ENCODE measurements at places on chromosomes 3 and 15. TPM values are rescaled to one million over a fixed set of nuclear protein-coding genes. Genes with fewer than 3 reads are reported as not detected.
A peak's percentile ranks its signal among the peaks of the same experiment; 100 is the strongest.

DNA sequence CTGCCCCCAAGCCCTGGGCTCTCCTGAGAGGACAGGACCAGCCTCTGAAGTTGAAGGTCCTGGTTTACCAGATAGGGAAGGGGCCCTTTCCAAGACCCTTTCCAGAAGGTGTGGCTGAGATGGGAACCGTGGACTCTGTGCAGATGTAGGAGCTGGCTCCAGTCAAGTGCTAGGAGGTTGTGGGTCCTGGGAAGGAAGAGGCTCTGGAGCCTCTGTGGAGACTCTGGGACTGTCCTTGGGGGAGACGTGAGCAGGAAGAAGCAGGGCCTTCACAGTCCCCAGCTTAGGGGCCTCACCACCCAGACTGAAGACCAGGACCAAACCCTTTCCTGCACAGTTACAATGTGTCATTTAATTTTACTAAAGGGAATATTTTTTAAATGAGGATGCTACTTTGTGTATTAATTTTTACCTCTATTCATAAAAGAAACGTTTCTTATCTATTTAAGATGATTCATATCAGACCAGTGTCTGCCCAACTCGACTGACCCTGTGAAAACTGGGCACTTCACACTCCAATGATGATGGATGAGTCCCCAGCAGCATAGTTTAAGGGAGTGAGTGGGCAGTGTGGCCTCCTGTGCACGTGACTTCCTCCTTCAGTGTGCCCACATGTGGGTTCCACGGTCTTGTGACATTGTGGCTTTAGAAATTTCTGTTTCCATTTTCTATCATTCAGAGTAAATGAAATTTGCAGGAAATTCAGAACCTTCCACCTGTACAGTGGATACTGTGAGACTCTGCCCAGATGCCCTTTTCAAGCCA is 10.9 kb downstream of the CCR5AS start:
- H3K36me3 ChIP-seq, result no peaks in the 10 kb centered on the region
- no peaks in the 10 kb centered on the region for H3K27me3 ChIP-seq
- DNase-seq, result no peak
- no peak overlapping the region for H3K4me3 ChIP-seq
- H3K27ac ChIP-seq, result no peak overlapping the region
- no peaks in the 10 kb centered on the region for H3K4me1 ChIP-seq

GRCh38 chr15:45378149-45378912 is at the start of gene GATM:
Gene GATM (minus strand): TSS chr15:45378544. CDS start chr15:45378453, 91 bp downstream.
- peaks cover 2% of the 10 kb centered on the region for H3K4me1 ChIP-seq
- peak within 1 kb of the TSS; percentile 75 for H3K4me3 ChIP-seq
- H3K27me3 ChIP-seq, result no peaks in the 10 kb centered on the region
- peak; percentile 9 for DNase-seq

DNA sequence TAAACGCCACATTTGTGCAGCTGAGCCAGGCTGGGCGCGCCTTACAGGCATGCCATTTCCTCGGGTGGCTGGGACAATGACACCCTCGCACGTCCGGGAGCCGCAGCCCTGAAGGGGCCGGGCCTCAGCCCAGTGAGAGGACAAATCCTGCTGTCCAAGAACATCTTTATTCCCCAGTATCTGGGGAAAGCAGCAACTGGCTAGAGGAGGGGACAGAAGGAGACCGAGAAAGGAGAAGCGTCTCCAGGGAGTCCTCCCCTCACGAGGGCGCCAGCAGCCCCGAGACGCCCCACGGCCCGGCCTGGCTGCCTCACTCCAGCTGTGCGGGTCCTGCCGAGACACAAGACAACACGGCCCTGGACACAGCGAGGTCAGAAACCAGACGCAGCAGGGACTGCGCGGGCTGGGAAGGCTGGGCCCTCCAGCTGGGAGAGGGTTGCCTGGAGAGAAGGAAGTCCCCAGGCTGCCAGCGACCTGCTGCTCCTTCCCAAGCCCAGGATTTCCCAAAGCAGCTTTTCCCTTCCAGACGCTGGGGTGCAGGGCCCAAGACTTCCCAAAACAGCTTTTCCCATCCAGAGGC is 130.2 kb downstream of the CHSY1 start:
- H3K4me3 ChIP-seq, result peak overlapping the region; percentile 20
- DNase-seq, result no peak
- H3K36me3 ChIP-seq, result no peaks in the 10 kb centered on the region

DNA sequence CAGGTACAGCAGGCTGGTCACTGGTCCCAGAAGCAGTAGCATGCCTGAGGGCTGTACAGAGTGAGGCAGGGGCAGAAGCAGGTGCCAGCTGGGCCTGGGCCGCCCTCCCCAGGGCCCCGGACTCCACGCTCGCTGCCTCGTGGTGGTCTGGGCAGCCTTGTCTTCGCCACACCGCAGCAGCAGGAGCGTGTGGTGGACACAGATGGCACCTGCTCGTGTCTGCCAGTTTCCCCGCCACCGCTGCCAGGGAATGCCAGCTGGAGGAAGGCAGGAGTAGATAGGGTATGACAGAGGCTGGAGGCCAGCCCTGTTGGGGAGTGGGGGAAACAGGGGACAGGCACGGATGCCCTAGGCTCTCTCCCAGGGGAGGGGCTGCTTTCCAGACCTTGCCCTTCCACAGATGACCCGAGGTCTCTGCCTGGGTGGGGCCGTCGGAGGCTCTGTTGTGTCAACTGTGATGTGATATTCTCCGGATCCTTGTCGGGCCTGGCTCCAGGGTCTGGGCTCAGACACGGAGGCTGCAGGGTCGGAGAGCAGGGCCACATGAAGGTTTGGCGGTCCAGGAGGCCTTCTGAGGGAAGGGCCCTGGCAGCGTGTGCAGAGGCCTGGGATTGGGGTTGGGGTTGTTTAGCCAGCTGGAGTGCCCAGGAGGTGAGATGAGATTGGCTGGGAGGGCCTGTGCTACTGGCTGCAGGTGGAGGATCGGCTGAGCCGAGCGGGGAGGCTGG is 33.6 kb downstream of the GOLGA6L10 start:
- no peak overlapping the region for H3K27ac ChIP-seq
- no peak overlapping the region for H3K4me3 ChIP-seq
- H3K27me3 ChIP-seq, result peaks cover 4% of the 10 kb centered on the region

SMCO1 gene
- not detected for total RNA-seq

PLA2G4E gene
- total RNA-seq, result not detected
